ENCODE measurements at places on chromosomes 6 and 20. TPM values are rescaled to one million over a fixed set of nuclear protein-coding genes. Genes with fewer than 3 reads are reported as not detected.

Gene HUS1B
- 1.5 TPM for total RNA-seq

Gene GINS1
- 27.9 TPM for total RNA-seq

Gene DAAM2
- 1.7 TPM for total RNA-seq

Gene HLA-DPB1
- total RNA-seq, result 33.5 TPM

Gene ARMH2
- not detected for total RNA-seq

Gene IRAK1BP1
- 1.7 TPM for total RNA-seq

Gene PHIP
- total RNA-seq, result 10.3 TPM

Gene GPSM3
- 80.6 TPM for total RNA-seq

Gene SSTR4
- not detected for total RNA-seq

Gene VIP
- not detected for total RNA-seq

Gene SERINC1
- total RNA-seq, result 78.5 TPM
